Stimulated activated CD8-positive, alpha-beta memory T cell treated with anti-CD3 and anti-CD28 coated beads, Interleukin-15, amount 100 ng/mL, for 24 hours (primary cell): ENCODE measurements at places on chromosomes 12 and 14.

- DNase-seq = no peak
These were observed 121.6 kb downstream of the KTN1 start for GRCh38 chr14:55701638-55702037.

DNA sequence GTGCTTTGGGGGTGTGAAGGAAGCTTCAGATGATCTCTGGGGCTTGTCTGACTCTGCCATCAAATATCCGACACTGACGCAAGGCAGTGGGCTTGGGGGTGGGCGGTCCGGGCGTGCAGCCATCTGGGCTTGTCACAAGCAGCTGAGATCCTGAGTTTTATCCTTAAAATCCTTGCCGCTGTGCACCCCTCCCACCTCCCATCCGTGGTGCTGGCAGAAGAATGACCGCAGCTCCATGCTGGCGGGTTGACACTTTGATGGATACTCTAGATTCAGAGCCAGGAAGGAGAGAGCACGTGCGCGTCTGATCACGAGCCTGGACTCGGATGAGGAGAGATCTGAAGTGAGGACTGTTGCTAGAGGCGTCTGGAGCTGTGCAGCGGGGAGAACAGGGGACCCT, 3.0 kb downstream of the ZFYVE21 start:
- no peak for DNase-seq

GRCh38 chr12:54287261-54288157, 7.0 kb downstream of the HNRNPA1 start:
- DNase-seq = no peak

DNA sequence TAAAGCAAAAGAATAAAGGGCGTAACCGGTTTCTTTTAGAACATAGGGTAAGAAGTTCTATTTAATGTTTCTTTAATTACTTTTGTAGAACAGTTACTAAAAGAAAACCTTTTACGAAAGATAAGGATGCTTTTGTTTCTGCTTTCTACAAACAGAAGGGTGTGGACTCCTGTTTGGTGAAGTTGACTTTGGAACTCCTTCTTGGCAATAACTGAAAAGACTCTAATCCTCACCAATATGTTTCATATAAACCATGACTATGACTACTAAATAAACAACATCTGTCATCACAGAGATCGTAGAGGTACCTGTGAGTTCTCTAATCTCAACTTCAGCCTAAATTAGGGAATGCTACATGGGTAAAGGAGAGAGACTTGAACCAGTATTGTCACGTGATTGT, 210.8 kb upstream of the FLRT2 start:
- DNase-seq = no peak

GRCh38 chr14:105155681-105156413, 12.7 kb downstream of the JAG2 start:
- no peak for DNase-seq

- no peak for DNase-seq
These were observed 381.2 kb upstream of the FAR2 start for GRCh38 chr12:28767836-28768348.

DNA sequence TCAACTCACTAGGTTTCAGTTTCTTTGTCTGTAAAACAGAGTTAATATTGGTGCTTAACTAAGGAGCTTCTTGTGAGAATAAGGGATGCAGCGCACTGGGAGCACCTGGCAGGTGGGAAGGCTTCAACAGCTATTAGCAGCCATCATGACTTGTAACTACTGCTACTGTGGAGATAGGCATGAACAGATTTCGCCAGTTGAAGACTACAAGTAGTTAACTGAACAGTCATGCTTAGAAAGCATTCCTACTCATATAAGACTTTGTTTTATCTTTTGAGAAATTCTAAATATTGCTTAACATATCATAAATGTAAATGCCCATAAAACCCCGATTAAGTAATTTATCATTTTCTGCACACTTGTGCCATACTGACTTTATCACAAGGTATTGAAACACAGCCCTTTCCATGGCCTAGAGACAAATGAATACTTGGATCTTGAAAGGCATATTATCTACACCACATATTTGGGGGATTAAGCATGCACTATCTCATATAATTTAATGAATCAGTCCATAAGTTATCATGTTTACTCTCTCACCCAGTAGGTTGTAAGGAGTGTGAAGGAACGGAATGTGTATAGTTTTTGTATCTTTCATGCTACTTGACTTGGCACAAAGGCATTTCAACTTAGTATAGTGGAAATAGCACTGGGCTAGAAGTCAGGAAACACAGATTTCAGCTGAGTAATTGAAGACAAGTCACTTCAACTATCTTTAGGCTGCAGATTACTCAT, 16.1 kb downstream of the NTN4 start:
- no peak for DNase-seq

DNA sequence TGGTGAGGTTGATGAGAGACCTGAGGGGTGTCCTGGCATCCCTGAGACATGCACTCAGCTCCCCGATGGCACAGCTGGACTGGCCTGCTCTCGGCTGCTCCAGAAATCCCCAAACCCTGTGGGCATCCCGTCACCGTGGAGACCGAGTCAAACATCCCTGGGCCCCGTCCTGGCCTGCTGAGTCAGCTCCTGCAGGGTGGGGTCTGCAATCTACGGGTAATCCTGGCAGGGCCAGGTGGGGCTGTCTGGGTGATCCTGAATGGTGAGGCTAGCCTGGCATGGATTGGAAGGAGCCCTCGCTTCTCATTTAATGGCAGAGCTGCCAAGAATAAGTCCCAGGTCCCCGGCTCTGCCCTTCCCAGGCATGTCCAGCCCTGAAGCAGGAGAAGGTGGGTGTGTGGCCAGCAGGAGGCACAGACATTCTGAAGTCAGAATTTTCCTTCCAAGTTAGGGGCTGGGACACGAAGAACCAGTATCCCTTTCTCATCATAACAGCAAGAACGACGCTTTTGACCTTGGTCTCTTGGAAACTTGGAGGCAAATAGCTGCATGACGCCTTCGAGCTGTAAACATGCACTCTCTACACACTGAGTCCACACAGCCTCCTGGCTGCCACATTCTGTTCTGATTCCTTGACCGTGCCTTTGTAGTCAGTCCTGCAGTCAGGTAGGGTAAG, 17.7 kb upstream of the SERPINA4 start:
- no peak for DNase-seq

- DNase-seq = no peak
These were observed 420.5 kb downstream of the ZFP36L1 start for GRCh38 chr14:68372368-68372767.

DNA sequence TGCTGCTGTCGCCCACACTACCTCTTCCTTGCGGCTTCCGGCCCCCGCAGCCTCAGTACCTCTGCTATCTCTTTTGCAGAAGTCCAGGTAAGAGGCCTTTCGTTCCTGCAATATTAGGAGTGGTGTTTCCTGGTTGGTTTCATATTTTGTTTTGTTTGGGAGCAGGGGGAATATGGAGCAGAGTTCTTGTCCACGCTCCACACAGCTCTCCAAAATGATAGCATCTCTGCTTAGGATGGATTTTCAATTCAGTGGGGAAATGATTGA, 768 bp downstream of the OXA1L start:
- DNase-seq = no peak

GRCh38 chr12:82593901-82594396, 92.8 kb upstream of the TMTC2 start:
- no peak for DNase-seq
